Left ventricle myocardium inferior (tissue), 1 donor: ENCODE measurements at places on chromosomes 6 and 20. TPM values are rescaled to one million over a fixed set of nuclear protein-coding genes. Genes with fewer than 3 reads are reported as not detected.

Gene C6orf58
- total RNA-seq = not detected

Gene CDYL
- total RNA-seq = 27.7 TPM

Gene B4GALT5
- total RNA-seq = 31.0 TPM

Gene SIRPB2
- 3.2 TPM for total RNA-seq

Gene SLC52A3
- total RNA-seq = 2.3 TPM

Gene NECAB3
- 81.3 TPM for total RNA-seq

Gene MICA
- 9.9 TPM for total RNA-seq

- no peak for DNase-seq
Measured at GRCh38 chr6:14518515-14519217, 401.1 kb downstream of the CD83 start.

GRCh38 chr6:11473008-11473740, 64.4 kb upstream of the TMEM170B start:
- DNase-seq = no peak

DNA sequence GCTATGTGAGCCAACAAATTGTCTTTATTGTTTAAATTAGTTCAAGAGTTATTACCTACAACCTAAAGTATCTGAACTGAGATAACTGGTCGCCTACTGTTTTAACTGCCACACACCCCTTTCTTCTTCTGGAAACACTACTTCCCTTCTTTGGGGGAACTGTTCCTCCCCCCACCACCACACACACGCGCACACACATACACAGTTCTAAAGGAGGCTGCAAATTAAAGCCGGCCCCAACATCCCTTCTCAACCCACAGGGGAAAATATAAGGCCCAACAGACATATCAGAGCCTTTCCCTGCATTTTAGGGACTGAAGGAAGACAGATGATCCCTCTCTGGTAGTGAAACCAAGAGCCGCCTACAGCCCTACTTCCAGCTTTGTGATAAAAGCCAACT, 348.0 kb upstream of the JARID2 start:
- DNase-seq = no peak

- DNase-seq = peak; percentile 61
Measured at GRCh38 chr6:69866770-69867638, 648 bp downstream of the COL19A1 start.

- peak; percentile 26 for DNase-seq
Measured at GRCh38 chr6:131954775-131955107, 3.6 kb upstream of the CCN2 start.

- DNase-seq = no peak
Measured at GRCh38 chr6:39920157-39920556, 14.1 kb downstream of the MOCS1 start.

- DNase-seq = peak; percentile 30
Measured at GRCh38 chr20:52190437-52191131, 995 bp downstream of the ZFP64 start.
